Stimulated activated CD8-positive, alpha-beta memory T cell treated with anti-CD3 and anti-CD28 coated beads, Interleukin-2, amount 100 ng/mL, for 1 hour (primary cell): ENCODE measurements at places on chromosomes 7 and 10.

DNA sequence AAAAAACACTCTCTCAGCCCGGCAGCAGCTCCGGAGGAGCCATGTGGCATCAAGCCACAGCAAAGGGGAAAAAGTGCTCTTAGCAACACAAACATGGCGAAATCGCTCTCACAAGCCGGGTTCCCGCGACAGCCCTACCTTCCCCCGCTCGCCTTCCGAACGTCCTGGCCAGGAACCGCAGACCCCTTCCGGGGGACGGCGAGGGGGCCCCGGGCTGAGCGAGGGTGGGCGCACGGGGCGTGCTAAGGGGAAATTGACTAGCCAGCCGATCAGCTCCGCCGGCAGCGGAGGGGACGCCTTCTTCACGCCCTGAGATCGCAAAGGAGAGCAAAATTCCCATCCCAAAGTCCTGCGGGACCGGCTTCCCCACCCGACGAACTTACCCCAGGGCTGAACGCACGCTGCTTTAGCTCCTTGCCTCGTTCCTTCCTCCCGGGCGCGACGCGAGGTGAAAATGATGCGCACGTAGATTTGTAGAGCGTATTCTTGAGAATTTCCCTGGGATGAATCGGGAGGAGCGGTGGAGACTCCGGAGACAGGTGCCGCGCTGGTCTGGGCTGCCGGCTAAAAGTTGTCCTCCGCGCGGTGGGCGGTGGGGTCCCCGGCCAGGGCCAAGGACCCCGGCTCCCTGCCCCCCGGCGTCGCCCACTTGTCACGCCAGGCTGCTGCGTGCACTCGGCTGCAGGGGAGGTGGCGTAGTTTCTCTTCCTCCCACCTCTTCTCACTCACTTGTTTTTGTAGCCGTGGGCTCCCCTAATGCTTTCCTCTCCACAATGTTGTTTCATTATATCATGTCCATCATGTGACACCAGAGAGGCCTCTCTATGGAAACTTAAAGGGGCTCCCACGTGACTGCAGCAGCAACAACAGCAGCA lies 220.1 kb upstream of the MKLN1 start:
- DNase-seq, result no peak

DNA sequence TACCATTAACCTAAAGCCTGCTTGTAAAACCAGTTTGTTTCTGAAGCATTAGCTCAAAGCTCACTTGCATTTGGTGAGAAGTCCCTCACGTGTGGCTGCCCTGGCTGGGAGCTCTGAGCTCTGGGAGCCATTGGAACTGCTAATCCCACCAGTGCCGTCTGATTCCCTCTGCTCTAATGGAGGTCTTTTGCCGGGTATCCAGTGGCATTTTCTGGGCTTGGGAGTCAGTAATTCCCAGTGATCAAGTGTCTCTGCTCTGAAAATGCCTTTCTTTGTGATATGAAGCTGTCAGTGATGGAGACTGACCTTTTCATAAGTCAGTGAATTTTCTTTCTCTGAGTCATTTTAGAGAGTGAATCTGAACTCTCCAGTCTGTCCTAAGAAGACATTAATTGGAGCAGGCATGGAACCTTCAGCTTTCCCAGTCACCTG lies 36.9 kb upstream of the FAM20C start:
- DNase-seq, result no peak

- no peak for DNase-seq
Observed at GRCh38 chr7:31076641-31077310, 24.7 kb downstream of the ADCYAP1R1 start.

GRCh38 chr10:126321440-126321839 lies 66.8 kb downstream of the ADAM12 start:
- no peak for DNase-seq

GRCh38 chr7:122525355-122525754 lies 173.6 kb downstream of the RNF133 start:
- DNase-seq, result no peak

DNA sequence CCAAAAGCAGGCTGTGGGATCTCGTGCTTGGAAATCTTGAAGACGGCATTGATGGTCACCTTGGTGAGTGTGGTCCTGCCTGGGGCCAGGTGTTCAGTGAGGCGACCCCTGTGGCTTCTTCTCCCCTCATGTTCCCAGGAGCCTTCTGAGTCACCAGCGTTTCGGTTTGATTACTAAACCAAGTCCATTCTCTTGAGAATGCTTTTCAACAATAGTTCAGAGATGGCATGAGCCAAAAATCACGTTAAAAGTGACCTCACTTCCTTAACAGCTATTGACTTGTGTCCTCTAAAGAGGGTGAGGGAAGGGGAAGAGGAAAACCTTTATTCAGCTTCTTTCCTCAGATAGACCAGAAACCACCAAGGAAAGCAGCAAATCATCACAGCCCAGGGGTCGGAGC lies 315.2 kb downstream of the GATA3 start:
- DNase-seq, result no peak

GRCh38 chr10:114749014-114749413 lies 72.6 kb upstream of the FHIP2A start:
- no peak for DNase-seq

DNA sequence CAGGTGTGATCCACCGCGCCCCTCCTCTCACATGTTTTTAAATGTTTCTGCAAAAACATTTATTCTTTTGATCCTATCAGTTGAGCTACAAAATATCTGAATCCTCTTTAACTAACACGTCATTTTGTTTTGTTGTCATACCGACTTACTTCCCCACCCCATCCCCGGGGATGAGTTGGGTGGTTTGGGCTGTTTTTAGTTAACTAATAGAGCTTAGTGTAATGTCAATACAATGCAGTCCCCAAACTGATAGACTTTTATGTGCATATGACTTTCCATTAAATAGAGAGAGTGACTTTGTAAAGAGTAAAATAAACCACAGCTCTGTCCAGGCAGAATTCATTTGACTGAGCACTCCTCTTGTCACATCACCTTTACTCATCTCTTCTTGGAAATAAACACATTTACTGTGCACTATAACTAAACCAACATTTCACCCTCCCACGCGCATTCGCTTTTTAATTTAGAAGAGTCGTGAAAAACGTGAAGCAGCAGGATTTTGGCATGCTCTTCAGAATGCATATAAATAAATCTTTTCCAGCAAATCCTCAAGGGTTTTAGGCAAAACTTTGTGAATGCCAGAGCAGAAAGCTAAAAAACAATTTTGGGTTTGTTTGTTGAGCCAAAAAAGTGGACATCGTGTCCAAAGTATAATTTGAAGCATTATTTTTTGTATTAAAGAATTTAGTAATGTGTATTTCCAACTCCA lies 187.4 kb upstream of the MGMT start:
- DNase-seq, result no peak

- no peak for DNase-seq
Observed at GRCh38 chr10:133144771-133145170, 15.2 kb upstream of the KNDC1 start.
